ENCODE measurements at places on chromosomes 1 and 21.

DNA sequence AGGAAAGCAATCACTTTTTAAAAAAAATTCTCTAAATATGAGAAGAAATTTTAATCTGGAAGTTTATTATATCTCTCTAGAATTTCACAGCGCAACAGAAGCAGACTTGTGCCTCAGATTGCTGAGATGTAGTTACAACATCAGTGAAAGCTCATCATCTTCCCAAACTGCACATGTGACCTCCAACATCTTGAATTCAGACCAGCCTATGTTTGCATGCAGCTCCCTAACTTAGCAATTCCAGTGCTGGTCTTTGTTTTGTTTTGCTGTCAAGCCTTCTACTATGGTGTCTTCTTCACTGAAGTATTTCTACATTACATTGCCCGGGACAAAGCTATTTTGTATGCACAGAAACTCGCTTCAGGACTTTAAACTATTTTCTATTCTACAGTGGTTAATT lies 684.8 kb upstream of the PTBP2 start:
- no peak for ATAC-seq

GRCh38 chr1:233090746-233091494 lies 140.5 kb downstream of the NTPCR start:
- ATAC-seq = no peak

DNA sequence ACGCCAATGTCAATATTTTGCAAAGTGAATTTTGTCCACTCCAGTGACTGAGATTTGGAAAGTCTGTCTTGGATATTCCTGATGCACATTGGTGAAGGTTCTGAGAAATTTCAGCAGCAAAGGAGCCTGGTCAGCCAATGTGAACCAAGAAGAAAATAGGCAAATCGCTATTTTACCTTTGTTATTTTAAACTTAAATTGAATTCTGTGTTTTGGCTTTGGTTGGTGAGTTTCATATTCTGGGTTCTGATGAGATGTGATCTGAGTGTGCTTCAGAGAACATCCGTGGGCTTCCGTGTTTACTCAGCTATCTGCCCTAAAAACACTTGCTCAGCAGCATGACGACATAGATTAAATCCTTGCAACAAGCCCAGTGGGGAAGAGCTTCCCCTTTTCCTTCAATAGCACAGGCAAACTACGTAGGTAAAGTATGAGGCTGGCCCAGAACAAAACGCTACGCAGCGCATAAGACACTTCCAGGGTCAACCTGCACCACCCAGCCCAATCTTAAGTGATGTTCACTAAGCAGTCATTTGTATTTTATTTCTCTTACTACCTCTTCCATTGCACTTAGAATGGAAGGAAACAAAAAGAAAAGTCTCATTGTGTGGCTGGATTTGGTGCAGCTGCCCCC lies 176.4 kb upstream of the KAZN start:
- no peak for ATAC-seq

DNA sequence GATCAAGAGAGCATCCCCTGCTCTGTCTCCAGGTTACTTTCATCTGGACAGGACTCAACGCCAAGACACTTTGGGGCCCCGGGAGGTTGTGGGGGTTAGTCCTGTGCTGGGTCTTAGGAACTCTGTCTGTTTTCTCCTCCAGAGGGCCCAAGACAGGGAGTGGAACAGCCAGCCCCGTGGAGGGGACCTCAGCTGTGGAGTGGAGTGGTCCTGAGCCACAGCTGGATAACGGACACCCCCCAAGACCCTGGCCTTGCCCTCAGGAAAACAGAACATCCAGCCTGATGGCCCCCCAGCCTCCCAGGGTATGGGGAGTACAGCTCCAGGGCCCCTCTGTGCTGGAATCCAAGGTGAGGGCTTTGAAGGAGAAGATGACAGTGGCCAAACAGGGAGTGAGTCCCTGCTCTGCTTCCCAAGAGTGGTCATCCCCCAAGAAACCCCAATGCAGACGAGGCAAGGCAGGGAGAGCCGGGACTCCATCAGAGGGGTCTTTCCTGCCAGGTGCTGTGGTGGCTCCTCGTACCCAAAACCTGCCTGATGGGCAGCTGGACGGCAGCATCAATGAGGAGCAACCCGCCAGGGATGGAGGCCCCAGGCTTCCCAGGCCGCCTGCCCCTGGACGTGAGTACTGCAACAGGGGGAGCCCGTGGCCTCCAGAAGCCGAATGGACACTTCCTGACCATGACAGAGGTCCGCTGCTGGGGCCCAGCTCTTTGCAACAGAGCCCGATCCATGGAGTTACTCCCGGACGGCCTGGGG lies 3.5 kb downstream of the KIAA1614 start:
- no peak for ATAC-seq

- ATAC-seq = peak; percentile 87
Observed at GRCh38 chr1:157961805-157962762, 31.4 kb upstream of the KIRREL1 start.

DNA sequence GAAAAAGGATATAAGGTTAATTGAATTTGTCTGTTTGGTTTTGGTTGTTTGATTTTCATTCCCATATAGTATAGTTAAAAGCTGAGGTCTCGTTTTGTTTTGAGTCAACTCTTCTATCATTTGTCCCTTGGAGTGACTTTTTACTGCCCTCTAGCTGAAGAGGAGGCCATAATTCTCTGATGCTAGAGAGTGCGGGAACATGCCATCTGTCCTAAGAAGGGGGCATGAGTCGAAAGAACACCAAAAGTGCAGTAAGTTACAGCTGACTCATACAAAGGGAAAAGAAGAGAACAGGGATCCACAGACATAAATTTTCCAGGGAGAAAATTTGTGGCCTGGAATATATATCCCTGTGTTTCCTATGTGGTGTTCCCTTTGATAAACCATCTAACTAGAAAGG lies 4.1 kb downstream of the KRTAP21-3 start:
- ATAC-seq = no peak

Data from activated T-helper 17 cell treated with anti-CD3 and anti-CD28 coated beads, Interleukin-2, amount 50 U/mL, for 72 hours (primary cell).